ENCODE measurements at places on chromosomes 12 and 14.
A peak's percentile ranks its signal among the peaks of the same experiment; 100 is the strongest.

GRCh38 chr14:59870277-59871165, at the start of gene RTN1:
RTN1 (minus strand) TSS chr14:59870776; CDS start chr14:59870630, 146 bp downstream.
- DNase-seq, result peak; percentile 48

DNA sequence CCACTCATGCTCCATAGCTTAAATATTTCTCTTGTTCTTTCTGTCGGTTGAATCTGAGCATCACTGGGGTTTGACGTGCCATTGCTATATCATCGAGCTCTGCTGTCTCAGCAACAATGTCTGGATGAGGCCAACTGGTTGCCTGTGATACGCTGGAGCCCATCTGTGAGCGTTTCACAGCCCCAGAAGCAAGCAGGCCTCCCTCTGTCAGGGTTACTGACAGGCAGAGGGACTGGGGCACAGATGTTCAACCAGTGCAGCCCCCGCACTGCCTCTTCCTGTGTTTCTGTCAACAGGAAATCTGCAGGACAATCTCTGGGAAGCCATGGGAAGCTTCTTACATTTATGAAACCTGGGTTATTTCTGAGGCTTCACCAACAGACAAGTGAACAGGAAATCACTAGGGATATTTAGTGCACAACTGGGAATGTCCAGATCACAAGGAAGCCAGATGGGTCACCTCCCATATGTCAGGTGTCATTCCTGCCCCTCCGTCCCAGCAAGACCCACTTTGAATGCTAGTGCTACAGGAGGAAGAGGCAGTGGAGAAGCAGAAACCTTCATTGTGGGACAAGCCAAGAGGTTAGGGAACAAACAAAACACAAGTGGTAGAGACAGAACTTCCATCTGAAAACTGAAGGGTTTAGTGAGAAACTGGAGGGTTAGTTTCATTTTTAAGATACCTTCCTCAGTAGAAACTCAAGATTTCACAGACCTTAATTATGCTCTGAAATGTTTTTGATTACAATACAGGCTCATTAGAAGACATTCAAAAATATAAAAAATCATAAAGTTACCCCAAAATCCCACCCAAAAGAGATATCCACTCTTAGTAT, 24.1 kb downstream of the DMAC2L start:
- no peak for DNase-seq

- DNase-seq, result no peak
Observed at GRCh38 chr12:84644908-84645307, 267.7 kb downstream of the SLC6A15 start.

- DNase-seq, result no peak
Observed at GRCh38 chr12:120257041-120257821, 8.3 kb downstream of the PXN start.

- no peak for DNase-seq
Observed at GRCh38 chr12:45208604-45209487, 7.0 kb upstream of the ANO6 start.

GRCh38 chr14:39396448-39396847, 35.8 kb downstream of the FBXO33 start:
- no peak for DNase-seq

DNA sequence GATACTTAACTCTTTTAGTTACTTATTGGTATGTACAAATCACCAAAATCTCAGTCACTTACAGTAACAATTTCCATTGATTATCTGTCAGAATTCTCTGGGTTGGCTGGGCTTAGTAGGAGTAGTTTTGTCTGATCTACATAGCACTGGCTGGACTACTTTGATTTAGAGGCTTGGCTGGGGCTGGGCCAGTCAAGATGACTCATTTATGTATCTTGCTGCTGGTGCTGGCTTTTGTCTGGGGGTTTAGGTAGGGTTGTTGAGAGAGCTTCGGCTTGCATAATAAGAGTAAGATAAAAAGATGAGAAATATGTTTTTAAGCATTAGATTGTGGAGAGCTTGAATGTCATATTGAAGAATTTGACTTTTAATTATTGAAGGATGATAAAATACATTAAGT, 1093.7 kb downstream of the SLC6A15 start:
- DNase-seq, result no peak

DNA sequence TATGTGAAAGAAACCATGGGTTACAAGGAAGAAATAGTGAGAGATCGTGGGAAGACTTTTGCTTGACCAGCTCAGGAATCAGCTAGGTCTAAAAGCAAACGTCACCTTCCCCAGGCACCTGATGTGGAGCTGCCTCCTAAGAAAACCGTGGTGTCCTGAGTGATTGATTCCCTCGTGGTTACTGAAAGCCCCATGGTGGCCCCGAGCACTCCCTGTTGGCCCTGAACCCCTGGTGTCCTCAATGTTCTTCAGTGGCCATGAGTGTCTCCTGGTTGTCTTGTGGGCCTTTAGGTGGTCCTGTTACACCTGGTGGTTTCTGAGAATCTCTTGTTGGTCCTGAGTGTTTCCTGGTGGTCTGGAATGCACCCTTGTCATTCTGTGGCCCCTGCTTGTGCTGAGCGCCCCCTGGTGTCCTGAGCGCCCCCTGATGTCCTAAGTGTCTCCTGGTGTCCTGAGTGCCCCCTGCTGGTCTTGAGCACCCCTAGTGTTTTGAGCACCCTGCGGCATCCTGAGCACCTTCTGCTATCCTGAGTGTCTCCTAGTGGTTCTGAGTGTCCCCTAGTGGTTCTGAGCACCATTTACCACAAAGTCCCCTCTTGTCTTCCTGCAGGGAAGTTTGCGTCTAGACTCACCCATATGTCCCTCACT, 518.7 kb downstream of the TMEM121 start:
- no peak for DNase-seq

DNA sequence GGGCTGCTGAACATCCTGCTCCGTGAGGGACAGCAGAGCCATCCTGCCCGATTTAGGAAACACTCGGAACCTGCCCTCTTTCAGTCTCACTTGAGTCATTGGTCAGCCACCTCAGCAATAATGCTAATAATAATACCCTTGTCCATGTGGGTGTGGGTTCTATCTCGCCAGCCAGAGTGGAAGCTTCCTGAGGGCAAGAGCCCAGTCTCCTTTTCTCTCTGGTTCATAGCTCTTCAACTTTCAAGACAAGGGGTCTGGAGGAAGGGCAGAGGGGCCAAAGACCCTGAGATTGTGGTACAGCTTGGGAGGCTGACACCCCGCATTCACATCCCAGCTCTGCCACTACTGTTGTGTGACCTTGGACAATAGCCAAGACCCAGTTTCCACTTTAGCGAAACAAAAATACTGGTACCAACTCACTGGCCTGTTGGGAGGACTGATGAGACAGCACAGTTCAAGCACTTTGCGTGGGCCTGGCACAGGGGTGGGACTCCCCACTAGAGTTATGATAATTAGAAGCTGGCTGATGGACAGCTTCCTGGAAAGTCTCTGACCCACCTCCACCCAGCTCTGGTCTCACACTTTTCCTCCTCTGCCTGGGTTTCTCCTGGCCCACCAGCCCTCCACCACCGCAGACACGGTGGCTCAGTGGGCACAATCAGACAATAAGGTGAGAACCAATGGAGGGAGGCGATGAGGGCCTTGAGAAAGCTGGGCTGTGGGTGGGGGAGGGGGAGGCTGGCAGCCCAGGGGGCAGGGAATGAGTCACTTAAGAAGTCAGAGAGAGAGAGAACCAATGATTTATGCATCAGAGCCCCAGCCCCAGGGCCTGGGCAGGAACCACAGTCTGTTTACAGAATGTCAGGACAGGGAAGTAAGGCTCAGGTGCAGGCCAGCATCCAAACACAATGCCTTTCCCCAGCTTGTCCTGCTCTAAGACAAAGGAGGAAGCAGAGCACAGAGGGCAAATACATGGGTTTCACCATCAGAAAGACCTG, 9.6 kb downstream of the FAIM2 start:
- DNase-seq, result no peak

DNA sequence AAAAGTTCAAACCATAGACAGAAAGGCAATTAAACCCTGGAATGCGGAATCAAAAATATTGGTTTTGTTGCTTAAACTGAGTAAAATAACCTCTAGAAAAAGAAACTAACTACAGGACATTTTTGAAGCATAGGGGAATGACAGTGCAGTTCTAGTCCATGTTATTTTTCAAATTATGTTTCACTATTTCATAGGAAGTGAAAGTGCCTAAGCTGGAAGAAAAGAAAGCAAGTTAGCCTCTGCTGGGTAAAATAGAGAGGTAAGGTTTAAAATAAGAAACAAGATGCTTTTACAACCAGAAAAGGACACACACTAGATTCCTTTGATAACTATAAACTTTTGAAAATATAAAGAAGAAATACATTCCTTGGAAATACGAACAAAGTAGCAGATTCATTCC, 1.1 kb downstream of the CLECL1 start:
- DNase-seq, result no peak

- no peak for DNase-seq
Observed at GRCh38 chr12:101743242-101743641, 4.0 kb upstream of the SYCP3 start.

GRCh38 chr12:93706824-93707223, 29.6 kb downstream of the CRADD start:
- DNase-seq, result no peak

- no peak for DNase-seq
Observed at GRCh38 chr12:65673732-65674131, 150.6 kb upstream of the HMGA2 start.

GRCh38 chr14:81390696-81391095, 9.4 kb downstream of the STON2 start:
- no peak for DNase-seq

- DNase-seq, result no peak
Observed at GRCh38 chr12:25924491-25925001, 33.9 kb upstream of the RASSF8 start.

DNA sequence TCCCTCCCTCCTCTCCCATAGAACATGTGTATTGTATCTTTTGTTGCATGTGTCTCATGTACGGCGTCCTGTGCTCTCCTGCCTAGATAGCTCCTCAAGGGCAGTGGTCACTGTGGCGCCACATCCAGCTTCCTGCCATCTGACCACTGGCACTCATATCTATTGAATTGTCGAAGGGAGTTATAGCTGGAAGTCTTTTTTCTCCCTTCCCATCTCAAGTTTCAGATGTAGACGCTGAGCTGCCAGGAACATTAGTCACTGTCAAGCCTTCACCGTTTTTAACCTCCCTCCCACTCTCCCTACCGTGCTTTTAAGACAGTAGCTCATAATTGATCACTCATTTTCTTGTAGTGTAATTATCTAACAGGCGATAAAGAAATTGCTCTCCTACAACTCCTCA, 33.0 kb downstream of the MTHFD1 start:
- DNase-seq, result no peak

- DNase-seq, result no peak
Observed at GRCh38 chr12:91551927-91552326, 369.3 kb upstream of the DCN start.

DNA sequence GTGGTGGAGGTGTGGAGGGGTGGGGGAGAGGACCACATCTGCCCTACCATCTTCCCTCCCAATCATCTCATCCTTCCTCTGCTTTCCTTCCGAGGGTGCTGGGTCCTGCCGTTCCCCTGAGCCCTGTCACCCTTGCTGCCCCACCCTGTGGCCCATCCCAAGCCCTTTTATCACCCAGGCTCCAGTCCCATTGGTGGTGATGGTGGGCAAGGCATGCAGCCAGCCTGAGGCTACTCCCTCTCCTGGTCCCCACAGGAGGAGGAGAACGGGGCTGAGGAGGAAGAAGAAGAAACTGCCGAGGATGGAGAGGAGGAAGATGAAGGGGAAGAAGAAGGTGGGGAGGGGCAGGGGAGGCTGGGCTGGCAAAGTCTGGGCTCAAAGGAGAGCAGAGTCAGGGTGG, 2.7 kb upstream of the LAG3 start:
- DNase-seq, result no peak

DNA sequence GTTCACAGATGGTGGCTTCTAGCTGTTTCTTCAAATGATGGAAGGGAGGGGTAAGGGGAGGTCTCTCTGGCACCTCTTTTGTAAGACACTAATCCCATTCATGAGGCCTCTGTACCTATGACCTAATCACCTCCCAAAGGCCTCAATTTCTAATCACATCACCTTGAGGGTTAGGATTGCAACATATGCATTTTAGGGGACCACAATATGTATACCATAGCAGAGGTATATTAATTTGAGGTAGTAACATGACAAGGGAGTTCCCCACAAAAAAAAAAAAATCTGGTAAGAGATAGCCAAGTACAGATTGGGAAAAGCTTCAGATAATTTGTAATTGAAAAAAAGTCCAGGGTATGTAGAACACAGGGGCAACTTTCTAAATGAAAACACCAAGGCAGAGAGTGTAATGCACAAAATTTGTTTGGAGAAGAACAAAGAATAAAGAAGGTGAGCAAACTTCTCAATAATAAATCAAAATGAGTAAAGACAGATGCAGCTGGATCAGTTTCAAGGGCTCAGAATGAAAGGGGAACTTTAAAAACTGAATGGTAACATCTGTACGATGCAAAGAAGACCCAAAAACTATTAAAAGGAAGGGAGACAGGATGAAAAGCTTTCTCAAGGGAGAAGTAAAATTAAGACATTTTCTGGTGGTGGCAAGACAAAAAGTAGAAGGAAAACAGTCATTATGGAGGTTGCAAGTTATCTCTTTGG, 125.5 kb upstream of the DCN start:
- DNase-seq, result no peak

DNA sequence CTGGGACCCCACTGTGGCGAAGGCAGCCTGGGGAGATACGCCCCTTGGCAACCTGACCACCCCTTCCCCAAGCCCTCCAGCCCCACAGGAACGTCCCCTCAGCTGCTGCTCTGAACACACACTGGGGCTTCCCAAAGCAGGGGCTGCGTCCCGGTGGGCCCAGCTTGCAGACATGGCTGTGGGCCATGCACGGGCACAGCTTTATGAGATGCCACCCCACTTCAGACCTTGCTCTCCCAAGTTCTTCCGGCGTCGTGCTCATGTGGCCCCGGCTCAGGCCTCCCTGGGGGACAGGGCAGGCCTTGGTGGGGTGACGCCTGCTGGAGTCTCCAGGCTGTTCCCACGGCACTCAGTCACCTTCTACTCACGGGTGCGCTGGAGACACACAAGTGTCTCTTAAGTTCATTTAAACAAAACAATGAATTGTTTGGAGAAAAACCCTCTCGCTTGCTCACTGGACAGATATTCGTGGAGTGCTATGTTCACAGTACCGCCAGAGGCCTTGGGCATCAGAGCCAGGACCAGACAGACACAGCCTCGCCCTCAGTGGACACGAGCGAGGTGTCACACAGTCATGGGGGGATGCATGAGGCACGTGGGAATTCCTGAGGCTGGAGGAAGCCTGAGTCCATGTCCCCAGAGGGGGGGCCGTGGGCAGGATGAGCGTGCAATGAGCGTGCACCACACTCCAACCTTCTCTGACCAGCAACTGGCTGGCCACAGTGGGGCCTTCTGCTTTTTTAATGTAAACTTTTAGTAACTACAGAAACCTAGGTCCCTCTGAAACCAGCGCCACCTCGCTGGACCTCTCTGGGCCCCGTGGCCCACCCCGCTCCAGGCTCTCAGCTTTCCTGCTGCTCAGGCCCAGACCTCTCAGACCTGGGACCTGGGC, 4.3 kb downstream of the GALNT9 start:
- no peak for DNase-seq

GRCh38 chr14:68748691-68749090, 44.2 kb downstream of the ZFP36L1 start:
- DNase-seq, result no peak

DNA sequence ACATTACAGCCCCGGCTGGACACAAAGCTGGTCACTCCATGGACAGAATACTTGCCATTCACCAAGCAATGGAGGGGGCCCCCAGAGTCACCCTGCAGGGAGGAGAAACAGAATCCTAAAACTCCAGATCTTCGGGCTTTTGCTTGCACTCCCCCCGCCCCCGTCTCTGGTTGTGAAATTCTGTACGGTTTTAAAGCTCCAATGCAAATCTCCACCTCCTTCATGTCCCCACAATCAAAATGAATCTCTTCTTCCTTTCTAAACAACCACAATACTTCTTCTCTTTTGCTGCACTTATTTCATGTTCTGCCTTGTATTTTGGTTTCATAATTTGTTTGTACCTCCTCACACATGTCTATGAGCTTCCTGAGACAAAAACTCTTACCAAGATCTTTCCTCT, 5.8 kb upstream of the BIN2 start:
- DNase-seq, result no peak

GRCh38 chr12:2485681-2486080, 309.1 kb upstream of the FKBP4 start:
- DNase-seq, result no peak
